Stimulated activated CD4-positive, alpha-beta T cell treated with anti-CD3 and anti-CD28 coated beads, Interleukin-1b, Interleukin-23, amount 100 ng/mL, for 4 hours (primary cell): ENCODE measurements at places on chromosomes 5 and 9.

GRCh38 chr9:16267281-16268066, 603.0 kb downstream of the BNC2 start:
- no peak for DNase-seq

- DNase-seq: no peak
Observed at GRCh38 chr9:30744871-30745270, 1639.6 kb upstream of the ACO1 start.

- no peak for DNase-seq
Observed at GRCh38 chr9:109707355-109707754, 72.6 kb upstream of the PALM2AKAP2 start.

DNA sequence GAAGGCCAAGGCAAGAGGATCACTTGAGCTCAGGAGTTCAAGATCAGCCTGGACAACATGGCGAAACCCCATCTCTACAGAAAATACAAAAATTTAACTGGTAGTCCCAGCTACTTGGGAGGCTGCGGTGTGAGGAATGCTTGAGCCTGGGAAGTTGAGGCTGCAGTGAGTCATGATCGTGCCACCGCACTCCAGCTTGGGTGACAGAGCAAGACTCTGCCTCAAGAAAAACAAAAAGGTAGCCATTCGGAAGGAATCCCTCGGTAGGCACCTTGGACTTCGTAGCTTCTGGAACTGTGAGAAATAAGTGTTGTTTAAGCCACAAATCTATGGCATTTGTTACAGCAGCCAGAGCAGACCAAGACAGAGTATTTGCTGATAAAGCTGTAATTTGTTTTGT, 174.2 kb downstream of the DCP2 start:
- no peak for DNase-seq

DNA sequence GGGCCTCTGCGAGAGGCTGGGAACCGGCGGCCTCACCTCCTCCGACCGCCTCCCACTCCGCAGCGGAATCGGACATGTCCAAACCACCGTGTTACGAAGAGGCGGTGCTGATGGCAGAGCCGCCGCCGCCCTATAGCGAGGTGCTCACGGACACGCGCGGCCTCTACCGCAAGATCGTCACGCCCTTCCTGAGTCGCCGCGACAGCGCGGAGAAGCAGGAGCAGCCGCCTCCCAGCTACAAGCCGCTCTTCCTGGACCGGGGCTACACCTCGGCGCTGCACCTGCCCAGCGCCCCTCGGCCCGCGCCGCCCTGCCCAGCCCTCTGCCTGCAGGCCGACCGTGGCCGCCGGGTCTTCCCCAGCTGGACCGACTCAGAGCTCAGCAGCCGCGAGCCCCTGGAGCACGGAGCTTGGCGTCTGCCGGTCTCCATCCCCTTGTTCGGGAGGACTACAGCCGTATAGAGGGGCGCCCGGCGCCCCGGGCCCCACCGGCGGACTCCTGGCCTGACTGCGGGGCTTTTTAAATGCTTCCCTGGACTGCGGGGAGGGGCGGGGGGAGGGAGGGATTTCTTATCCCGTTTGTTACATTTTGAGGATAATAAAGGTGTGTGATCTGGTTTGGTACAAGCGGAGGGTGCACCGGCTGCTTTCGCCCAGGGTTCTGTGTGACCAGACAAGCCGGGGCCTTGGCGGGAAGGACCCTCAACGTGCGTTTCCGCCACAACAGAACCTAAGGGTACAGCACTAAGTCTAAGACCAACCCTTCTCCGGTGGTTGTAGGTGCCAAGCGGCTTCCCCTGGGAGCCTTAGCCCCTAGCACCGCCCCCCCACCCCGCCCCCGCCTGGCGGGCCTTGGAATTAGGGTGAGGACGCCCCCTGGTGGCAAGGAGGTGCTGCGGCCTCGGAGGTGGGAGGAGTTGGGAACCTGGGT, 9.3 kb downstream of the PRR7 start:
- DNase-seq: peak; percentile 99

DNA sequence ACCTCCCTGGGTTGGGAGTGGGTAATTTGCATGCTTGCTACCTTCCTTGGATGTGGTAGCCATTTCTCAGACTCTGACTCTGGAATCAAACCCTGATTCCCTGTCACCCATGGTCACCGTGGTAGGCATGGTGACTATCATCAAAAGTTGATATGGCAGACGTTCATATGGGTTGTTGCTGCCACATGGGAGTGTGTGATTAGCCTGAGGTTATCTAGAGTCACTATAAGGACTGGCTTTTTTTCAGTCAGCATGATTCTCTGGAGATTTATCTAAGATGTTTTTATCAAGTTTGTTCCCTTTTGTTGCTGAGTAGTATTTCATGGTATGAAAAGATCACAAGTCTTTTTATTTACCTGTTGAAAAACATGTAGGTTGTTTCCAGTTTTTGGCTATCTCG, 7.0 kb downstream of the RCL1 start:
- no peak for DNase-seq

DNA sequence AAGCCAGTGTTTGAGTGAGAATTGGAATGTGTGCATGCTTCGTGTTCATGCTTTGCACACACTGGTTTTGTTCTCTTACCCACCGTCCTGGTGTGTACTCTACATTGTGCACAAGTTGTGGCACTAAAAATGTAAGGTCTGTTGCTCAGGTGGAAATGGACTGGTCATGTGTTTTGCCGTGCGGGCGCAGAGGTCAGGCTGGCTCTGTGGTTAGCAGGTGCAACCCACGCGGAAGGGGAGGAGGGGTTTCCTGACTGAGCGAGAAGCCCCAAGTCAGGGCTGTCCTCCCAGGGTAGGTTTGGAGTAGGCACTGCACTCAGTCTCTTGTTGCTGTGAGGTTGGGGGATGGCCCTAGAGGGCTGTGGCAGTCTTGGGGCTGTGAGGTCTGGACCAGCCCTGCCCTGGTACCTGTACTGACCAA, 86.6 kb downstream of the EHMT1 start:
- no peak for DNase-seq

DNA sequence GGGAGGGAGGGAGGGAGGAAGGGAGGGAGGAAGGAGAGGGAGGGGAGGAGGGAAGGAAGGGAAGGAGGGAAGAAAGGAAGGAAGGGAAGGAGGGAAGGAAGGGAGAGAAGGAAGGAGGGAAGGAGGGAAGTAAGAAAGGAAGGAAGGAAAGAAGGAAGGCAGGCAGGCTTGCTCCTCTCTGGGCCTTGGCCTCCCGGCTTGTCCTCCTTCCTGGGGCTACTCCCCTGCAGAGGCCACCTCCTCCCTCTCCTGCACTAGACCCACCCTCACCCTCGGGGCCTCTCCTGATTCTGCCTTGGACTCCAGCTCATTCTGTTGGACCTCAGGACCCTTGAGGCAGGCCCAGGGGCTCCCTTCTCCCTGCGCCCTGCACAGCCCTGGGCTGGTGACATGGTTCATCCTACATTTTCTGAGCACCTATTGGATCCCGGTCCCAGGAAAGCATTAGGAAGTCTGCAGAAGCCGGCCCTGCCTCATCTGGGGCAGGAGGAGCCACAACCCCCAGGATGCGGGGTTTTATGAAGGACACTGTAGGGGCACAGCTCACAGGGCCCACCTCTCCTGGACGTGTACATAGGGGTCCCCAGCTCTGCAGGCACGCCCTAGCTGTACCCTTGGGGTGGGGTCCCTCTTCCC, 23.0 kb downstream of the LHX3 start:
- DNase-seq: no peak

DNA sequence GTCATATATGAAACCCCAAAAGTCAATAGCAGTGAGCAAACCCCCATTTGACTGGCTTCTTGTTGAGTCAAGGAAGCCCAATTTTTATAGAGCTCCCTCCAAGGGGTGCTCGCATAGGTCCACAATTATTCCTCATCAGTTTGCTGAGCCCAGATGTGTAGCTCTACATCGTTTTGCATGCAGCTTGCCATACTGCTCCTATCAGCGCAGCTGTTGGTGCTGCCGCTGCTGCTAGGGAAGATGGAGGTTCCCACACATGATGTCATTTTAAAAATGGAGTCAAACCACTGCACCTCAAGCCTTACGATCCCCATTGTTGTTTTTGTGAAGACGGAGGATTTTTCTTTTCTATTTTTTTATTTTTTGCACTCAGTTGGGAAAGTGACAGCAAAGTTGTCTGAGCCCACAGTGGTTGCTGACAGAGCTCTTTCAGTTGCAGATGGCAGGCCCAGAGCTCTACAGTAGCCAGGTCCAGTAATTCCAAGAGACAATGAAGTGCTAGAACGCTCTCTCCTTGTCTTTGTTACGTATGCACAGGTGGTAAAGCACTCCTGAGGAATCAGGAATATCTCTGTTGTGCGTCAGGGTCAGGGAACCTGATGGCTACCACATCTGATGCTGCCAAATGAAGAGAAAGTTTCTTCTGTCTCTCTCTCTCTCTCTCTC, 23.2 kb upstream of the C5orf63 start:
- DNase-seq: no peak

- no peak for DNase-seq
Observed at GRCh38 chr9:123739902-123740301, 190.0 kb downstream of the DENND1A start.

- no peak for DNase-seq
Observed at GRCh38 chr9:135533113-135533512, 11.9 kb downstream of the LCN1 start.

GRCh38 chr5:164600274-164600673, 1094.9 kb downstream of the MAT2B start:
- DNase-seq: no peak

DNA sequence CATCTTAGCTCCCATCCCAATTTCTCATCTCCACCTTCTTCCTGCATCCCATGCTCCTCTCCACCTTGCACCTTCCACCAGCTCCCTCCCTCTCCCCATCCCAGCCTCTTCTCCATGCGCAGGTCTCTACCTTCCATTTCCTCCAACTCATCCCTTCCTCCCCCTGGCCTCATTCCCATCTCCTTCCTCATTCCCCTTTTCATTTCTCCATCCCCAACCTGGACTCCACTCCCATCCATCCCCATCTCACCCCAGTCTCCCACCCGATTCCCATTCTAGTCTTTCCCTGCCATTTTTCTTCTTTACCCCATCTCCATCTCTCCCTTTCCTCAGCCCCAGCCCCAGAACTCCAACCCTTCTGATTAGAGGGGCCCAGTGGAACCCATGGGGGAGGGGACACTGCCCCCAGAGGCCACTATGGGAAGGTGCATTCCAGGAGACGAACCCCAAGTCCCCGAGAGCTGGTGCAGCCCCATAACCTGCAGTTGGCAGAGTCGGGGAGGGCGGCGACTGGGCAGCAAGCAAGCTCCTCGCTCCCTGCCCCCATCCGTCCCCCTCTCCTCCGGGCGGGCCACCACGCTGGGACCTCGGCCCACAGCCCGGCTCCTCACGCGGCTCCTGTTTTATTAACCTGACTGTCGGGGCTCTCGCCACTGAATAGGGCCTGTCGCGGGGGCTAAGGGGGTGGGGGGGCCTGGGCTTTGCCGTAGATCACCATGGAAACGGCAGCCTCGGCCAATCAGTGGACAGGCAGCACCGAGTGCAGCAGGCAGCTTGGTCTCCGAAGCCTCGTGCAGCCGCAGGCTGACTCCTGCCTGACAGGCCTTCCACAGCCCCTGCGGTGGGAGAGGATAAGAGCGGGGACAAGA, 66.7 kb downstream of the PCDH1 start:
- DNase-seq: peak; percentile 8

DNA sequence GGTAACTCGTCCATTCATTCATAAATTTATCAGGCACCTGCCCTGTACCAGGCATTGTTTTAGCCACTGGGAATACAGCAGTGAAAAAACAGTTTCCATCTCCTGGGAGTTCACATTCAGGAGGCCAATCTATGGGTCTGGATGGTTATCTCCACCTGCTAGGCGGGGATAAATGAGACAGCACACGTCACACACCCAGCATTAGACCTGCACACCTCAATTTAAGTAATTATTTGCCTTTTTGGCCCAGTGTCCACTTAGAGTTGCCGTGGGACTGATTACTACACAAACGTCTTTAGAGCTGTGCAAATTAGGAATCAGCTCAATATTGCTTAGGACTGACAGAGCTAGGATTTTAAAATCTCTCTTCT, 46.1 kb downstream of the STK10 start:
- DNase-seq: no peak

DNA sequence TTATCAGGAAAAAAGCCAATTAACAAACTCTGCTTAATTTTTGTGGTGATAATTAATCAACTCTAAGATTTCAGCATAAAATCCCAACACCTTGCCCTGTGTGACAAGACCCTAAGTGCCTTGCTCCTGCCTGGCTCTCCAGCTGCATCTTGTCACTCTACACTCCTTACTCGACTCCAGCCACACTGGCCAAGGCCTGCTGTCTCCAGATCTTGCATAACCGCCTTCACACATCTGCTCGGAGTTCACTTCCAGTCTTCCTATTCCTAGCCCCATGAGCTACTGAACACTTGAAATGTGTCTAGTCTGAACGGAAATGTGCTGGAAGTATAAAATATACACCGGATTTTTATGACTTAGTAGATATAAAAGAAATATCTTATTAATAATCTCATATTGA, 259.6 kb downstream of the EPB41L4A start:
- DNase-seq: no peak

GRCh38 chr9:108477529-108478006, 378.2 kb downstream of the ACTL7B start:
- DNase-seq: no peak

GRCh38 chr5:178572617-178573016, 17.6 kb downstream of the COL23A1 start:
- DNase-seq: no peak

- DNase-seq: no peak
Observed at GRCh38 chr5:586751-587285, 25.3 kb upstream of the CEP72 start.

GRCh38 chr9:34190996-34191892, 12.4 kb downstream of the UBAP1 start:
- DNase-seq: no peak

DNA sequence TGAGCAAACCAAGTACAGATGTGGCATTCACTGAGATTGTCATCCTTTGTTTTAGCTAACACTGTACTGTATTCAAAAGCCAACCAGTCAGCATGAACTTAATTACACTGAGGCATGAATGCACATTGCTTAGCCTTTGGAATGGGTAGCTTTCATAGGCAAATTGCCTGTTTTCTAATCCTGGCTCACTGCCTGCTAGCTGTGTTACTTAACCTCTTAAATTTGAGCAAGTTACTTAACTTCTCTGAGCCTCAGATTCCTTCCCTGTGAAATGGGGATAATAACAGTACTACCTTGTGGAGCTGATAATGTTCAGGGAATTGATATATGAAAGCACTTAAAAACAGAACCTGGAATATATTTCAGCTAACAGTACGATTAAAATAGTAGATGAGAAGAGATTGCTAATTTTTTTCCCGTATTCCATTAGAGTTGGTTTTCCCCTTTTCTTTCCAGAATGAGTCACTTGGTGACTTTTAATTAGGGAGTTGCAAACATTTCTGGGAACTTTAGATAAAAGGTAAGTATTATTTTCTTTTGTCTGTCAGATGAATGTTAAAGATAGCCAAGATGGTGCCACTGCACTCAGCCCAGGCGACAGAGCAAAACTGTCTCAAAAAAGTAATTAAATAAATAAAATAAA, 43.9 kb downstream of the ARRDC3 start:
- no peak for DNase-seq

DNA sequence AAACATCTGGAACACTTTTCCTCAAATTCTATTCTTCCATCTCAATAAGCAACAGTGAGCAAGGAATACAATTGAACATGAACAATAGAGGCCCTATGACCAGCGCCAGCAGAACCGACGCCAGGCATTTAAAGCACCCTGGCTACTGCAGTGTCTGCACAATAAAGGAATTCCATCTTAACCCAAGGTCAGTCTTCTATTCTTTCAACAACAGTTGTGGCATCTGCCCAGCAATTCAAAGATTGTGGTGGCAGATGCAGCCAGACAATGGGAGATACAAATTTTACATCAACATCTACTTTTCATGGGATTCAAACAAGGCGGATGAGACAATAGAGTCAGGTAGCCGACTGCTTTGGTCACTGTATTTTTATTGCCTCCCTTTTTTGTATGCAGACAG, 65.9 kb downstream of the ELL2 start:
- no peak for DNase-seq
